ENCODE measurements at places on chromosomes 5 and 9.

DNA sequence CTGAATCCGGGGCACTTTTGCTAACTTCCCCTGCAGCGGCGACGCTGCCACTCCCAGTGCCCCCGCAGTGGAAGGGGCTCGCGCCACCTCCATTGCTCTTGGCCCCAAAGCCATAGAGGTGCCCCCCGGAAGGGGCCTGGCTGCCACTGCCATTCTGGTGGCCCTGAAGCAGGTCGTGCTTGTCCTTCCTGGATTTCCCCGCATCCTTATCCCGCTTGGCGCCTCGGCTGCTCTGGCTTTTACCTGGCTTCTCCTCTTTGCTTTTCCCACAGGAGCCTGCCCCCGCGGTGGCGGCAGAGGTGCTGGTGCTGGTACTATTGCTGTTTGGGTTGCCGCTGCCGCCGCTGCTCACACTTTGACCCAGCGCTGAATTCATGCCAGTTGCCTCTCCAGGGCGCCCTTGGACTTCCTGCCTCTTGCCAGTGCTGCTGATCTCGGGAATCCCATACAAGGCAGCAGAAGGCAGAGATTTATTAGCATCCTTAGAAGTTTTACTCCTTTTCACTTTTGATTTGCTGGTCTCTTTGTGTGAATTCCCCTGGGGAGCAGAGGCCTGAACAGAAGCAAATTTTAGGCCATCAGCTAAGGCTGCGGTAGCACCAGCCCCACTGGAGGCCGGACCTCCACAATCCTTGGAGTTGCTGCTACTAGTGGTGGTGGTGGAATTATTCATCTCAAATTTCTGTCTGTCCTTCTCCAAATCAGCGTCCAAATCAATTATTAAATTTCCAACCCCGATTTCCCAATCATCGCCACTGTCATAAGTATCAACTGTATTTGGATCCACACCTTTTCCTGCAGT lies 2.1 kb downstream of the ZNF608 start:
- no peak for DNase-seq

DNA sequence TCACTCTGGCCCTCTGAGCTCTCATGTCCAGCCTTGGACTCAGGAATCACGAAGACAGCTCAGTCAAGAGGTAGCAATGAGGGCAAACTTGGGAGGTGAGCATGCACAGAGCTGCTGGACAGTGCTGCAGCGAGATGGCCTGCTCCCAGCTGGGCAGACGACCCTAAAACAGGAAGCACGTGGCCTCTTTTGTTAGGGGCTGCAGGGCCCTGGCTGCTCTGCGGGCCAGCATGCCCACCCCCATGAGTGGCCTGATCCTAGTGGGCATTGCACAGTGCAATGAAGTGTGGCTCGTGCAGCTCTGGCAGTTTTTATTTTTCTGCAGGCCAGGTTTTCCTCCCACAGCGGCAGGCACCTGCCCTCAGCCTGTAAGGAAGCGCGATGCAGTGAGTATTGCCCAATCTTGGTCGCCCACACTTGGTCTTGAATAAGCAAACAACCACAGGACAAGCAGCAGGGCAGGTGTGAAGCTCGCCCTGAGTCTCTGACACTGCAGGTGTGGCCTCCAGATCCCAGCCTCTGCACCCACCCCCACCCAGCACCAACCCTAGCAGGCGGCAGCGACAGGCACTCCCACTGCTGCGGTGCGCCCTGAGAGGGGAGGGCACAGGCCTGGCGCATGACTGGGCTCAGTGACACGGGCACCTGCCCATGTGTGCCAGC lies 60.8 kb downstream of the SEMA4D start:
- DNase-seq: no peak

DNA sequence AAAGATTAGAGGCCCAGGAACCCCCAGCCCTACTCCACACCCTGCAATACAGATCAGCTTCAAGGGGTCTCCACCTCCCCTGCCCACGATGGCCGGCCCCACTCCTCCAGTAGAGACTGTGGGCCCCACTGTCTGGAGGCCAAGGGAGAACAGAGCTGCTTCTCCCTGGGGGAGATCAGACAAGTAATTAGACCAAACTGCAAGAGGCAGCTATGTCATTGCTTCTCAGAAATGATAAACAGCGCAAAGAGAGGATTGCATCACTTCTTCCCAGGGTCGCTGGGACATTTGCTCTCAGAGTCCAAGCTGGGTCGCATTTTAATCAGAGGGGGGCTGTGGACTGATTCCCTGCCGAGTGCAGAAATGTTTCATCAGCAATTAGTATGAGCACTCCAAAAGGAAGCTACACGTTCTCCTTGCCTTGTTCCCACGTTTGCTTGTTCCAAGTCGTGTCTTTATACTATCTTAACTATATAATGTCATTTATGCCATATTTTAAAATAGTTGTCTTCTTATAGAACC lies 59.9 kb downstream of the ROPN1L start:
- DNase-seq: no peak

- no peak for DNase-seq
Measured at GRCh38 chr9:132849185-132849706, 28.8 kb downstream of the AK8 start.

DNA sequence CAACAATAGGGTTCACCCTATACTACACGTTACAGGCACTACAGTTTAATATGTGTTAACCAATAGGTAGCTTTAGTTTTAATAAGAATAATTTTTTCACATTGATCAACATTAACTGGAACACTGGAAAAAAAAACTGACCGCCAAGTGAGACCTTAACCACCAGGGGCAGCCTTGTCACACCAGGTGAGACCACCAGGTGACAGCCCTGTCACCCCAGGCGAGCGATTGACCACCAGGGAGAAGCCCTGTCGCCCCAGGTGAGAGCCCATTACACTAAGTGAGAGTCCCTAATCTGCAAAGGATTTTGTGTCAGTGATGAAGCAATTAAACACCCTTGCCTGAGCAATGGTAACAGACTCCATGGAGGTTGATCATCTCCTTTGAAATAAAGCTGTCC lies 75.4 kb upstream of the SYK start:
- no peak for DNase-seq

GRCh38 chr5:144800169-144800568 lies 629.5 kb downstream of the KCTD16 start:
- DNase-seq: no peak

GRCh38 chr5:163563880-163564279 lies 58.5 kb downstream of the MAT2B start:
- no peak for DNase-seq

GRCh38 chr9:15882328-15882727 lies 329.5 kb downstream of the CCDC171 start:
- no peak for DNase-seq

DNA sequence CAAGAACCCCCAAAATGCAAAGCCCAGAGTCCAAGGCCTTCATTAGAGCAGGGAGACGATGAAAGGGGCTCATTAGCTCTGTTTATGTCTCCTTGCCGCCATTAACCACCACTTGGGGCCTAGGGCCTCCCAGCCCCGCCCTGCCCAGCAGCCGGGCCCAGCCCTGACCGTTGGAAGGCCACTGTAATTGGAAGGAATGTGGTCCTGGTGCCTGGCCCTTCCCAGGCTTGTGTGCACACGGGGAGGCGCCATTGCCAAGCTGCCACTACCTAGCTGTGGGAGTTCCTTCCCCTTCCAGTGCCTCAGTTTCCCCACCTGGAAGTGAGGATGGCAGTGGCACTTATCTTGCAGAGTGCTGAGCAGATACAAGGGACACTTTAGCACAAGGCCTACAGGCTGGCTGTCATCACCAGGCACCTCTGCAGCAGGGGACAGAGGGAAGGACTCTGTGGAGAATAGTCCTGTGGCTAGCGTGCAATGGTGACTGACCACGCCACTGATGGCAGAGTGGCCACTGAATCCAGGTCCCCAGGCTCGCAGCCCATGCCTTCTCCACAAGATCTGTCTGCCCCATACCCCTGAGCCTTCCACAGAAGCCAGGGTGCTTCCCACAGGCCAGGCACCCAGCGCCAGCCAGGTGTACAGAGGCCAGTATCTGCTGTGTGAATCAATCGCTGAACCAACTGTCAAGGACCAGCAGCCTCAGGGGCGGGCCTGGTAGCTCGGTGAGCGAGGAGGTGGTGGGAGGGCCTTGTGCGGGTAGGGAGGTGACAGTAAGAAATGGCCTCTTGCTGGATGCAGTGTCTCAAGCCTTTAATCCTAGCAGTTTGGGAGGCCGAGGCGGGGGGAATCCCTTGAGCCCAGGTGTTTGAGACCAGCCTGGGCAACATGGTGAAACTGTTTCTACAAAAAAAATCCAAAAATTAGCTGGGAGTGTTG lies 20.8 kb downstream of the GBGT1 start:
- DNase-seq: no peak

- no peak for DNase-seq
Measured at GRCh38 chr5:143396353-143396940, 7.0 kb downstream of the NR3C1 start.

- no peak for DNase-seq
Measured at GRCh38 chr5:100832252-100833230, 70.5 kb downstream of the ST8SIA4 start.

DNA sequence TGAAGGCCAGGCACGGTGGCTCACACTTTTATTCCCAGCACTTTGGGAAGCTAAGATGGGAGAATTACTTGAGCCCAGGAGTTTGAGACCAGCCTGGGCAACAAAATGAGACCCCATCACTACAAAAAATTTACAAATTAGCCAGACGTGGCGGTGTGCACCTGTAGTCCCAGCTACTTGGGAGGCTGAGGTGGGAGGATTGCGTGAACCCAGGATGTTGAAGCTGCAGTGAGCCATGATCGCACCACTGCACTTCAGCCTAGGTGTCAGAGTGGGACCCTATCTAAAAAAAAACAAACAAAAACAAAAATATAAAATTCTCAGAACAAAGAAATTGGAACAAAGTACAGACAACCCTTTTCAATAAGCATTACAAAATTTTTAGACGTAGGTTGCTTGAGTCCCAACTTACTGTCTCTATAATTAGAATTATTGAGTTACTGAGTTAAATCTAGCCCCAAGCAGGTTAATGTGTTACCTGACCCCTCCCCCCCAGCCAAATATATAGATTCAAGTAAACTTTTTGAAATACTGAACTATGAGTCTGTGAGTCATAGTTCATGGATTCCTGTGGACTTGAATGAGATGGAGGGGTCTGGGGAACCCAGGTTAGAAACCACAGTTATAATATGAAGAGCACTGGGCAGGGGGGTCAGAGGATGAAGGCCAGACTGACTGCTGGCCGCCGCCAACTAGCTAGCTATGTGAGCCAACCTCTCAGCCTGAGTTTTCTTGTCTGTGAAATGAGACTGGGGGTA lies 173.1 kb downstream of the AOPEP start:
- DNase-seq: no peak

DNA sequence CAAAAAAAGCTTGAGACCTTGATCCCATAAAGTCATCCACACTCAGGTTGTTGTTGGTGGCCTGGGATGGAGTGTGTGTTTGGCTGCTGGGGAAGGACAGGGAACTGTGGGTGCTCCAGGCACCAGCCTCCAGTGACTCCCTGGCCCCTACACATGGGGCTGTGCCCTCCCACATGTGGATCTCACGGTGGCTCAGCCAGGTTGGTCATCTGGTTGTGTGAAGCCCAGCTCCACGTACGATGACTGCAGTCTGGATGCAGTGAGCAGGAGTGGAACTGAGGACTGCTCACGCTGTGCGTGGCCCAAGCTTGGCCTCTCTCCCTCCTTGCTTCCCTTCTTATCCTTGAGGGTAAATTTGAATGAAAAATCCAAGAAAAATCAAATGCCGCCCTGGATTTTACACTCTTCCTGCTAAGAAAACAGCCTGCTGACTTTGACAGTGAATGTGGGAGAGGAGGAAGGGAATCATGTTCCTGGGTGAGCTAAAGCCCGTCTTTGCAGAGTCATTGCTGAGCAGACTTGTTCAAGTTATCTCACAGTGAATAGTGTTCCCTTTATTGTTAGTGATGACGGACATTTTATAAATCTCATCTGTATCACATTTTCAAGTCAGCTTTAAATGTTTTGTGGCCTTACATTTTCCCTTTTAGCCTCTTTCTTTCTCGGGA lies 65.1 kb upstream of the CACNA1B start:
- DNase-seq: no peak

GRCh38 chr5:143495110-143495509 lies 91.6 kb upstream of the NR3C1 start:
- no peak for DNase-seq

GRCh38 chr9:2697492-2697891 lies 19.8 kb upstream of the KCNV2 start:
- no peak for DNase-seq

DNA sequence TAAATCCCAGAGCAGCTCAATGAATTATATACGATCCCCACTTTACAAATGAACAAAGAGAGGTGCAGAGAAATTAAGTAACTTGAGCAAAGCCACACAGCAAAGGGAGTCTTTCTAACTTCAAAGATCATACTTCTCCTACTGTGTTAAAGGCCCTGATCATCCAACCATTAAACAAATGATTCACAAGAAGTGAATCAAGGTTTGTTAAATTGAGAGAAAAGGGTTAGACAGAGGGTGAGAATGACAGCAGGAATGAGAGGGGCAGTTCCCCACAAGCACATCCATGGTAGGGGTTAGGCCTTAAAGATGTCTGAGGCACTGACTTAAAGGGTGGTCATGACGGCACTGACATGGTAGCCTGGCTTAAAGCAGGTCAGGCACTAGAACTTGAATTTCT lies 10.7 kb downstream of the IDNK start:
- no peak for DNase-seq

- DNase-seq: no peak
Measured at GRCh38 chr9:7777771-7778170, 21.8 kb downstream of the DMAC1 start.

DNA sequence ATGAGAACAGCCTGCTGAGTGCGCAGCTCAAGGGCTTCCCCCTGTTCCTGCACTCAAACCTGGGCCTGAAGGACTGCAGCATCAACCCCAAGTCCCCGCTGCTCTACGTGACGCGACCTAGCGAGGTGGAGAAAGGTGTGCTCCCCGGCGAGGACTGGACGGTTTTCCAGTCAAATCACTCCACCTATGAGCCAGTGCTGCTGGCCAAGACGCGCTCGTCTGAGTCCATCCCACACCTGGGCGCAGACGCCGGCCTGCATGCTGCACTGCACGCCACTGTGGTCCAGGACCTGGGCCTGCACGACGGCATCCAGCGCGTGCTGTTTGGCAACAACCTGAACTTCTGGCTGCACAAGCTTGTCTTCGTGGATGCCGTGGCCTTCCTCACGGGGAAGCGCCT lies 19.9 kb downstream of the NDST1 start:
- no peak for DNase-seq

- no peak for DNase-seq
Measured at GRCh38 chr5:96856371-96856770, 19.9 kb upstream of the ERAP2 start.

DNA sequence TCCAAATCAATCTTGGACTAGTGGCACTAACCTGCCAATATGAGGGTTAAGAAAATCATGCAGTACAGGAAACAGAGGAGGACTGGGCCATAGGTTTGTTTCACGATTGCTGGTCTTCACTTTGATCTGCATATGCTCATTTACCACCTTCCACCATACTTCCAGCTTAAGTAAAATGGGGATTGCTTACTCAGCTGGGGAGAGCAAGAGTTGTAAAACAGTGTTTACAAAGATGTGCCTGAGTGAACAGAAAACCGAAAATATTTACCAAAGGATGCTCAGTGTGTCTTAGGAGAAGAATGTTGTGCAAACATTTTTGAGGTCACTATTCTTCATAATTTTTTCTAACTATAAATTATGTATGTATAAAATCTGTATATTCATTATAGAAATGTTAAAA lies 65.1 kb upstream of the DNAH5 start:
- DNase-seq: no peak

Data from GM04503 (cell line).